ENCODE measurements at places on chromosomes 1 and 21.

GRCh38 chr1:15932612-15933011 is 43.3 kb downstream of the ZBTB17 start:
- no peak for DNase-seq

DNA sequence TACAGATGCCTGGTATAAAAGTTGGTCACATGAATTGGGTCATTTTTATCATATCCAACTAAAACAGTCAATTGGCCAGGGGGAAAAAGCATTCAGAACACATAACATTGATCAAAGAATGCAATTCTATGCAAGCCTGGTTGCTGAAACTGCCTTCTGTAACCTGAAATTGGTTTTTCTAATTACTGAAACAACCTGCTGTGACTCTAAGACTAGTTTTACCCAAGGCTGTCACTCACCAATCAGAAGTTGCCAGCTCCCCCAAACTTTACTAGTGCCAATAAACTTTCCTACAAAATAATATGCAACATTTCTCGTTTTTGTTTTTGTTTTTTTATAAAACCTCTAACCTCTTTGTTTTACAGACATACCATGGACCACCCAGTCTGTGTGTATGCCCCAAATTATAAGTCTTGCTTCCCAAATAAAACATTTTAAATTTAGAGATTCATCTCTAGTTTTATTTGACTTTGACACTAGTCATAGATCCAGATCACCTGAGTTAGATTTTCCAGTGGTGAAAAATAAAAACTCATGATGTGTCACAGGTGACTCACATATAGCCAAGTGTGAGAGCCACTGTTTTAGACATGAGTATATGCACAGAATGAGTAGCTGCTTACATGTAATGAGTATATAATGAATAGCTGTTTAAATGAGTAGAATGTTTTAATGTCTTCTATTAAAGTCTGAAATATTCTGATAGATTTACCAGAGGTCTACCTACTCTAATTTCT is 64.2 kb upstream of the CR2 start:
- DNase-seq: no peak

DNA sequence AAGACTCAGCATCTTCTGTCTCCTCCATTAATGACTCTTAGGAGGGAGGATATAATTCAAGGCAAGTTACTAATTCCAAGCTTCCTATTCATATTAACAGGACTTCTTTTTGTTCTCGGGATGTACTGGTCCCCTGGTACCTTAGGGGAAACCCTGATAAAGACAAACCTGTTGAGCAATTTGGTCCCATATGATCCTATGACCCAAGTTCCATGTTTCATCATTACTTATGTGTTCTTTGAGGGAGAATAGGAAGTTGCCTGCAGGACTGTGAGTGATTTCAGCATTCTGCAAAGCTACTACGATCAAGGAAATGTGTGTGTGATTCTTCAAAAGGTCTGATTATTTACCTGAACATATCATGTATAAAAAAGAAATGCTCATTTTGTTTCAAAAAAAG is 5.8 kb upstream of the FMO3 start:
- DNase-seq: no peak

- no peak for DNase-seq
Observed at GRCh38 chr1:182565537-182565936, 23.5 kb downstream of the RNASEL start.

- DNase-seq: peak; percentile 73
Observed at GRCh38 chr1:243420946-243421685, 165.3 kb downstream of the SDCCAG8 start.

GRCh38 chr1:227782226-227782625 is 33.2 kb upstream of the PRSS38 start:
- no peak for DNase-seq

DNA sequence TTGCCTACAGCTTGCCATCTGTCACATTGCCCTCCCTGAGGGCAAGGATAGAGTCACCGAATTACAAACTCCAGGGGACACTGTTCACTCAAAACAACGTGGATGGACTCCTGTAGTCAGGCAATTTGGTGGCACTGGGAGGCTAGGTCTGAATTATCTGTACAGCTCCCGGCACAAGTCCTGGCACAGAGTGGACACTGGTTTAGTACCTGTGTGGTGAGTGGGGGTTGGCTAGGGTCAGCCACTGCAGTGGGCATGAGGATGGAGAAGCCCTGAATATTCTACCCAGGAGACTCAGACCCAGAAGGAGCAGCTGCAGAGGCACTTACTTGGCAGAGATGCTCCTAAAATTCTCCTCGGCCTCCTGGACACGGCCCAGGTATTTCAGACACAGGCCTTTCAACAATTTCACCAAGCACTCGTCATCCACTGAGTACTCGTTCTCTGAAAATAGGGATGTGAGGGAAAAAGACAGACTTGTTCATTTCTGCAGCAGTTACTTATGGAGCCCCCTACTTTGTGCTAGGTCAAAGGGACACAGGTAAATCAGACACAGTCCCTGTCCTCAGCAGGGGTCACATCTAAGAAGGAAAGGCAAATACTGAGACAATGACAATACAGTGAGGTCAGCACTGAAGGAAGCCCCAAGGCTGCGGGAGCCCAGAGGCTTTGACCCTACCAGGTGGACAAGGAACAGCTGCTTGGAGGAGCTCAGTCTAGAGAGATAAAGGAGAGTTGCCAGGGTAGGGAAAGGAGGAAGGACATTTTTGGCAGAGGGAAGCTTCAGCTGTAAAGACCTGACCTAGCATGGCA is 40.5 kb downstream of the TTC39A start:
- DNase-seq: no peak

DNA sequence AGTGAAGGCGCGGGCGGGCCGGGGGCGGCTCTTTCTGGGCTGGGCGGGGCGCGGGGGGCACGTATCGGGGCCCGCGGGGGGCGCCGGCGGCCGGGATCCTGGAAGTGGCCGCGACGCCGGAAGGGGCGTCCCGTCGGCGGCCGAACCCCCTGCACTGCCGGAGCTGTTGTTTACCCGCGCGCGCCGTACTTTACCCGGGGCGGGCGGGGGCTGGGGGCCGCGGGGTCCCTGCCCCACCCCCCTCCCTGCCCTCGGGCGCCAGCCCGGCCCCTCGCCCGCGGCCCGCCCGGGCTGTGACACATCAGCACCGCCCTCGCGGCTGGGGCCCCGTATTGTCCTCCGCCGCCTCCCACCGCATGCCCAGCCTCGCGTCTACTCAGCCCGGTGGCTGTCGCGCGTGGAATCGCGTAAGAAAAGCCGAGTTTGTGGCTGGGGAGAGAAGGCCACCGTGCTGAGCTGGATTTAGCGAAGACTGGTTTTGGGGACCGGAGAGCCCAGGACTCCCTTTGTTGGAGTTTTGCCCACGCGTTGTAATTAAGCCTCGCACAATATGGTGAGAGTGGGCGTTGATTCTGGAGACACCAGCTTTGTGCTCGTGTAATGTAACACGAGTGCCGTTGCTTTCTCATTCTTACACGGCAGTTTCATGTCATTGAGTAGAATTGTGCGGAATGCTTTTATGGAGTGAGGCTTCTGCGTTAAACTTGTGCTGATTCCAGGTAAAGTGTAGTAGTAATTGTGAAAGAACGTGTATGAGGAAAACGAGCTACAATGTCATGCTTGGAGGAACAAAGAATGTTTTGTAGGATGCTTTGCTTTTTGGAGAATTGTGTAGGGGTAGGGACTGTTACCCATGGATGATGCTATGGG is 559 bp downstream of the BACH1 start:
- DNase-seq: peak; percentile 89

DNA sequence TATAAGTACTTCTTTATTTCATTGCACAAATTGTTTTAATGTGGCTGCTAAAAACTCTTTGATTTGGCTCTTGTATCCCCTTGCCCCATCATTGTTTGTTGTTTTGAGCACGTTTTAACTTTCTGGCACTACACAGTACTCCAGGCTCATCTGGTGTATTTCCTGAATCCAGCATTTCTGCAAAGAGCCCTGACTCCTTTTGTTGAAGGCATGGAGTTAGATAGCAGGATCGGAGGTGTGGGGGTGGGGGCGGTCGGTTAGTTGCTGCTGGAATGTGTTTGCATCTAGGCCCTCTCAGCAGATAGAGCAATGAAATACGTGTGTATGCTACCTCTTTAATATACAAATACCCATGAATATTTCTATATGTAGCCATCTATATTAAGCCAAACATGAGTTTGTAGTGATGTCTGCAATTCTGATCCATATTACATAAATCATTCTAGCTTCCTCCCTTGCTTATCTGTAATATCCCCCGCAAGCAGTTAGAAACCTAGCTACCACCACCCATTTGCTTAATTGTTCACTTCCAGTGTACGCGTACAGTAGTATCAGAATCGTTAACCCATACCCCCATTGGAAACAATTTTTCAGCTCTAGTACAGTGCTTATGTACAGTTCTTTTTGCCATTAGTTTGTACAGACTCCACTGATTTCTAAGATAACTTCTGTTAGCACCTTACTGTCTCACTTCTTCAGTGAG is 106.0 kb downstream of the NOS1AP start:
- DNase-seq: no peak
